ENCODE measurements at places on chromosomes 5 and 9. TPM values are rescaled to one million over a fixed set of nuclear protein-coding genes. Genes with fewer than 3 reads are reported as not detected.

DNA sequence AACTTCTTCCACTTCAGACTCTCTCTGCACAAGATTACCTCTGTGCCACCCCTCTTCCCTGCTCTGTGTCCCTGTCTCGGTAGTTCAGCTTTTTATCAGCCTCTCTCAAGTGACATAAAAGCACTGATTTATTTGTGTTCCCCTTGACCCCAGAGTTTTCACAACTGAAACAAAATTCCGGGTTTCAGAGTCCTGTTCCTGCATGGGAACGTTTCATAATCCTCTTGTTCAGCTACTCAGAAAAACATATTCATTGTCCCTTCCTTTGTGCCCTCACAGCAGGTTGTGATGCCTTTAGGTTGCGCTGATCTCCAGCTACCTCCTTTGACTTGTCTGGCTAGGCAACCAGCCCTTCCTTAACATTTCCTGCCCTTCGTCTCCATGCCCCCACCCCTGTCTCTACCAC lies 13.7 kb upstream of the ITGA1 start:
- no peak for DNase-seq

DNA sequence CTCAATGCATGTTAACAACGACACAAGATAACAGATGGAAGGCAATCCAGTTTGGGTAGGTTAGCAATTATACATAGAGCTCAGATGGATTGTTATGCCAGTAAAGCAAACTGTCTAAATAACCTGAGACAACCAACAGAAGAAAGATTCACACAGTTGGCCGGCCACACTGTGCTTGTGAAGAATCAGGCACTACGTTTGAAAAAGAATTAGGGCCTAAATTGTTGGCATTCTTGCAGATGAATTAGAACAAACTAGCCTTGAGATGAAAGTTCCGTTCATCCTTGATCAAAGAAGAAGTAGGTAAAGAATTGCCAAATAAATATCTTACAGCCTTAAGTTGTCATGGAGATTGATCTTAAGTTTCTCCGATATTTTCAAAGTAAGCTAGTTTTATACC lies 210.6 kb downstream of the CDH18 start:
- DNase-seq, result no peak

DNA sequence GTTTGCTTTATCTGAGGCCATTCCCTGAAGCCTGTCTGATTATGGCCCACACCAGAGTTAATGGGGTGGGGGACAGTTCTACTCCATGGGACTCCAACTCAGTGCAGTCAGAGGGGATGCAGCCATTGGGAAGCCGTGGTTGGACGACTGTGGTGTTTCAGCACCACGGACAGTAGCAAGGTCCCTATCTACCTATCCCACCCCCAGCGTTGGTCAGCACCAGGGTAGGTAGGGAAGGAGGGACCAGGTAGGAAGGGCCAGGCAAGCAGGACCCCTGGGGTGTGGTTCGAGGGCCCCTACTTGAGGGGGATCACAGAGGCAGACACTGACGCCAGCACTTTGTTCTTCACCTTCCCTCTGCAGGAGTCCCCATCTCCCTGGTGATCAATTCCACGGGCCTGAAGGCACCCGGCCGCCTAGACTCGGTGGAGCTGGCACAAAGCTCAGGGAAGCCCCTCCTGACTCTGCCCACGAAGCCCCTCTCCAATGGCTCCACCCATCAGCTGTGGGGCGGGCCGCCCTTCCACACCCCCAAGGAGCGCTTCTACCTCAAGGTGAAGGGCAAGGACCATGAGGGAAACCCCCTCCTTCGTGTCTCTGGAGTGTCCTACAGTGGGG lies 33.2 kb downstream of the HMCN2 start:
- DNase-seq, result no peak

- DNase-seq, result no peak
Measured at GRCh38 chr9:6428940-6429889, 16.2 kb downstream of the UHRF2 start.

- DNase-seq, result no peak
Measured at GRCh38 chr9:137907776-137908175, 30.2 kb downstream of the CACNA1B start.

The FGF1 gene
- not detected for total RNA-seq

The GABRG2 gene
- total RNA-seq, result not detected

The CTSV gene
- total RNA-seq, result not detected

GRCh38 chr5:149030392-149030791 lies 32.5 kb downstream of the SH3TC2 start:
- no peak for DNase-seq

GRCh38 chr9:125851979-125852378 lies 104.8 kb downstream of the PBX3 start:
- DNase-seq, result no peak

The AHRR gene
- 7.4 TPM for total RNA-seq

- no peak for DNase-seq
Measured at GRCh38 chr5:90549729-90550275, 8.8 kb upstream of the ADGRV1 start.

The HAVCR2 gene
- total RNA-seq, result 5.6 TPM

The NEUROG1 gene
- total RNA-seq, result not detected

- DNase-seq, result no peak
Measured at GRCh38 chr9:10534850-10535249, 78.0 kb downstream of the PTPRD start.

DNA sequence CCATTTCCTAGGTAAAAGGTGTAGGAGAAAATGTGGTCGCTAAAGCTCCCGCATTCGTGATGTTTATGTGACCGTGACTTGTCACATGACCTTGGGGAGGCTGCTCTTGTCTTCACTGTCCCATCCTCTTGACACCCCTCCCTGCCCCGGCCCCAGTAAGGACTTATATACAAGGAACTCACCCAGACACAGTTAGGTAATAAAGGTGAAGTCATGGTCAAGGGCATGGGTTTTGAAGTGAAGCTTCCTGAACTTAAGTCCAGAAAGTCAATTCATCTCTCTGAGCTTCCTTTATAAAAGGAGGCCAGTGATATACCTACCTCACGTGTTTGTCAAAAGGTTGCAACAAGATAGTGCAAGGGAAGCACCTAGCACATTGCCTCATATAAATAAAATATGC lies 17.6 kb downstream of the FGF1 start:
- DNase-seq, result no peak

GRCh38 chr5:14882658-14883580 lies 11.3 kb upstream of the ANKH start:
- no peak for DNase-seq

GRCh38 chr9:131385296-131385695 lies 8.6 kb upstream of the PRRC2B start:
- DNase-seq, result no peak

- no peak for DNase-seq
Measured at GRCh38 chr5:170164921-170165320, 59.2 kb downstream of the FOXI1 start.

DNA sequence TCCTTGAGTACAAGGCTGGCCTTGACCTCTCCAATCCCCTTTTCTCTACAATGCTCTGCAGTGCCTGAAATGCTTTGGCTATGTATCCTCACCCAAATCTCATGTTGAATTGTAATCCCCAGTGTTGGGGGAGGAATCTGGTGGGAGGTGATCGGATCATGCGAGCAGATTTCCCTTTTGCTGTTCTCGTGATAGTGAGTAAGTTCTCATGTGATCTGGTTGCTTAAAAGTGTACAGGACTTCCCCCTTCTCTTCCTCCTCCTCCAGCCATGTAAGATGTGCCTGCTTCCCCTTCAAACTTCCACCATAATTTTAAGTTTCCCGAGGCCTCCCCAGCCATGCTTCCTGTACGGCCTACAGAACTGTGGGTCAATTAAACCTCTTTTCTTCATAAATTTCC lies 28.5 kb upstream of the AKNA start:
- no peak for DNase-seq

DNA sequence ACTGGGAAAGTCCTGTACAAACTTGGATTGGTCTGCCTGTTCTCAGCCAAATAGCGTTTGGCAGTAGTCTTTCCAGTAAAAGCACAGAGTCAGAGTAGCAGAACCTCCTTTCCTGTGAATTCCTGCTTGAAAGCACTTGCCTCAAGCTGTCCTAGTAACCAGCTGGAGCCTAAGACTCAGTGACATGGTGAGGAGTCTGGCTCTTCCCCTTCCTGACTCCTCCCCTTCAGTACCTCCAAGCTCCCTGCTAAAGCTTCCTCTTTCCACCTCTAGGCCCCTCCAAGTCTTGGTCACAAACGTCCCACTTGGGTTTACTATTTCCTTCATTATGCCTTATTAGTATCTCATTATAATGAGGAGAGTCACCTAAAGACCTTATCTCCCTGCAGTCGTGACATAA lies 21.4 kb upstream of the FAM81B start:
- no peak for DNase-seq

- no peak for DNase-seq
Measured at GRCh38 chr5:177306674-177307543, 3.3 kb downstream of the PRELID1 start.

- DNase-seq, result no peak
Measured at GRCh38 chr5:93673316-93673954, 68.0 kb downstream of the POU5F2 start.

- DNase-seq, result peak; percentile 59
Measured at GRCh38 chr9:135343837-135344522, 135.6 kb upstream of the PPP1R26 start.

GRCh38 chr5:138927979-138928378 lies 52.8 kb upstream of the LRRTM2 start:
- DNase-seq, result no peak

- DNase-seq, result no peak
Measured at GRCh38 chr9:137647096-137647714, 28.4 kb downstream of the EHMT1 start.

The MAMDC4 gene
- total RNA-seq, result 10.7 TPM

- DNase-seq, result no peak
Measured at GRCh38 chr9:26770821-26771220, 121.8 kb downstream of the CAAP1 start.

The LCN12 gene
- 3.4 TPM for total RNA-seq

GRCh38 chr9:20119566-20119965 lies 330.7 kb upstream of the SLC24A2 start:
- DNase-seq, result no peak

DNA sequence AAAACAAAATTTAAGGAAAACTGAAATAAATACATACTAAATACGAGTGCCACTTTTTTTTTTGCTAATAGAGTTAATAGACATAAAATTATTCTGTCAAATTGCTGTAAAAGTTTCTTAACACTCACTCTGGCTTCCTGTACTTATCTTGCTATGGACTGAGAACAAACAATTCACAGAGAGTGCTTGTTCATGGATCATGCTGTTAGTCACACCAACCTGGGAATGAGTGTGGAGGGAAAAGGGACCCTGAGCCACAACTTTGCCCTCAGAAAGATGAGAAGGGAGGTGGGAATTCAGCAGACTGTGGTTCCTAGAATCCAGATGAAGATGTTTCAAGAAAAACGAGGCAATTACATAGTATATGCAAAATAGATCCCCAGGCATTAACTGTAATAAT lies 246.9 kb downstream of the FBXL7 start:
- DNase-seq, result no peak

The PCDHB14 gene
- total RNA-seq, result 6.8 TPM

DNA sequence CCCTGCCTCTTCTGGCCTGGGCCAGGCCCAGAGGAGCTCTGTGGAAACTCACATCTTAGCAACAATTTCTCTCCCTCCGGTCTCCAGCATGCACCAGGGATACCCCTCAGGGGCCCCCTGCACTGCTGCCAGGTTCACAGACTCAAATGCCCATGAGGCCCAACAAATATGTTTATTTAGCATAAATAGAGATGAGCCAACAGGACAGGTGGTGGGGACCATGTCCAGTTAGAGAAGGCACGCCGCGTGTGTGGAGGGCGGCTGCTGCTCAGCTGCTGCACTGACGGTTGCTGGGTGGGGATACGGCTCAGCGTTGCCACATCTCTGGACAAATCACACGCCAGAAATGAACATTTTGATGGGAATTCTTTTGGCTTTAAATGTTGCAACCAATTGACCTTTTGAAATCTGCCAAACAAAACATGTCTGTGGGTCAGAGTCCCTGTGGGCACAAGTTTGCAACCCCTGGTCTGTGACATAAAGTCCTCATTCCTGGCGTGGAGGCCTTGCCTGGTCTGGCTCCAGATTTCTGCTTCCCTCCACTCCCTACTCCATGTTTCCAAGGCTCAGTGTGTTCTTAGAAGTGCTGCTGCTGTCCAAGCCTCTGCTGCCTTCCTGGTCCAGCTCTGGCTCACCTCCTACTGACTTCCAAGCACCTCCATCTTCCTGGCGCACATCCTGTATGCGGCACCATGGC lies 88.9 kb downstream of the AMBP start:
- DNase-seq, result peak; percentile 64
